ENCODE measurements at places on chromosomes 4 and X. TPM values are rescaled to one million over a fixed set of nuclear protein-coding genes. Genes with fewer than 3 reads are reported as not detected.
A peak's percentile ranks its signal among the peaks of the same experiment; 100 is the strongest.

NHSL2 gene
- 7.3 TPM for total RNA-seq

- no peak for DNase-seq
These were observed 18.3 kb upstream of the HHIP start for GRCh38 chr4:144627663-144628076.

- no peak for DNase-seq
These were observed 34.5 kb upstream of the TLL1 start for GRCh38 chr4:165838575-165838974.

DNA sequence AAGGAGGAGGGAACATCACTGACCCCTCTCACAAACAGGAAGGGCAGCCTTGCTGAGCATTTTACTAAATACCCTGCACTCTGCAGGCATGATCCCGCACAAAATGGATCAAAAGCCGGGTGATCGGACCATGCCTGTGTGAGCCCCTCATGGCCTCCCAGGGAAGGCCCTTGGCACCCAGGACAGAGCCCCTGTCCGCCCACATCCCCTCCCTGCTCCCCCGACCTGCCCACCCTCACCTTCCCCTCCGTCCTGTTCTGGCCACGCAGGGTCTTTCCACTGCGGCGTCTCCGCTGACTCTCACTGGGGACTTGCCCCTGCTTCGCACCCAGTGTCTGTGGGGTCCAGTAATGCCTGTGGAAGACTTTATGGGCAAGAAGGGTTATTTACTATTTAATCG, 105.0 kb downstream of the HMX1 start:
- DNase-seq: no peak

GRCh38 chrX:123581586-123581985, 151.3 kb downstream of the THOC2 start:
- DNase-seq: no peak

- no peak for DNase-seq
These were observed 332.1 kb downstream of the UNC5C start for GRCh38 chr4:95216636-95217035.

DNA sequence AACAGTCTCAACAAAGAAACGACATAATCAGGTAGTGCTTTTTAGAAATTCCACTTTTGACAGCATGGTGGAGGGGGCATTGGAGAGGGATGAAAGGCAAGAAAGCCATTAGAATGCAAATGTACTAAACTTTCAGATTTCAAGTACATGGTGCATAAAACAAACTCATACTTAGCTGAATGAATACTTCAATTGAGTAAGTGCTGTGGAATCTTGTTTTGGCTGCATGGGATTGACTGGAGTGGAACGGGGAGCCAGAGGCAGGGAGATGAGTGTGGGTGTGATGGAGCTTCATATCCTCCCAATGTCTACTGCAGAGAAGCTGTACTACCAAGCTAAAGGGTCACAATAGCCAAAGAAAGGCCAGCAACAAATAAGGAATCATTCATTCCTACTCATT, 52.4 kb downstream of the USP46 start:
- DNase-seq: no peak

GRCh38 chr4:184386271-184386781, 88.0 kb downstream of the IRF2 start:
- DNase-seq: peak; percentile 69

MAGED2 gene
- 82.9 TPM for total RNA-seq

DNA sequence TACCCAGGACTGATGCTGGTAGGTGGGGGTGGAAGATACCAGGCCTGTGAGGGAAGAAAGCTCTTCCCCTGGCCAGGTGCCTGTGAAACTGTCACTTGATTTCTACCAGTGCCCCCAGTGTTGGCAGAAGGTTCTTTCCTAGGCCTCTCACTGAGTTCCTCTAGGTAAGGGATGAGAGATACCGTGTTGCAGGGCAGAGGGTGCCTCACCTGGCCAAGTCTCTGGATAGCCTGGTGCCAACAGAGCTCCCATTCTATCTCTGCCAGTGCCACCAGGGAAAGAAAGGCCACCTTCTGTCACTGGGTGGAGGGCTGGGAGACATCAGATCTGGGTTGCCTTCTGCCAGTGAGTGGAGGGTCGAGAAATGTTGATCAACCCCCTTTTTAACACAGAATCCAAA, 94.1 kb downstream of the RTL5 start:
- no peak for DNase-seq

GRCh38 chrX:76920607-76921006, 493.1 kb downstream of the MAGEE1 start:
- no peak for DNase-seq

KLHL13 gene
- 12.9 TPM for total RNA-seq

Measured in heart left ventricle (tissue), 16 donors.